NCI-H1417 (cell line): ENCODE measurements at places on chromosomes 5 and 9.

GRCh38 chr5:178145965-178146820 is 7.5 kb downstream of the NHP2 start:
- DNase-seq, result peak; percentile 66

- no peak for DNase-seq
These were observed 62.0 kb upstream of the RNU6ATAC start for GRCh38 chr9:134226221-134226930.

- DNase-seq, result no peak
These were observed 38.9 kb downstream of the PTTG1 start for GRCh38 chr5:160460377-160461049.

- peak; percentile 83 for DNase-seq
These were observed 221.4 kb downstream of the CFAP90 start for GRCh38 chr5:7629561-7629960.

- DNase-seq, result peak; percentile 62
These were observed 7.0 kb upstream of the UGT3A2 start for GRCh38 chr5:36073595-36074216.

DNA sequence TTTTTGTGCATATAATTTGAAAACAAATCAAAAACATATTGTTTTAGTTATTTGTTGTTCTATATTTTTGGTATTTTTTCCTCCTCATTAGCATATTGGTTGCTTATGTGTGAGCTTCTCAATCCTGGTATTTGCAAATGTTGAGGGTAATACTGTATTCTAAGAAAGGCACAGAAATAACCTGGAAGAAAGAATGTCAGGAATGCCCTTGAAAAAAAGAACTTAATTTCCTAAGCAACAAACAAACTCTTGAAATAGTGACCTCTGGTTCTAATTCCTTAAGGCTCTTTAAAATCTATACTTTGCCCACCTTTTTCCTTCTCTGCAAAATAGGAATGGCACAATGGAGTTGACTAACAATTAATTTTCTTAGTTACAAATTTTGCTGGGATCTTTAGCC is 117.5 kb downstream of the HMHB1 start:
- DNase-seq, result no peak

DNA sequence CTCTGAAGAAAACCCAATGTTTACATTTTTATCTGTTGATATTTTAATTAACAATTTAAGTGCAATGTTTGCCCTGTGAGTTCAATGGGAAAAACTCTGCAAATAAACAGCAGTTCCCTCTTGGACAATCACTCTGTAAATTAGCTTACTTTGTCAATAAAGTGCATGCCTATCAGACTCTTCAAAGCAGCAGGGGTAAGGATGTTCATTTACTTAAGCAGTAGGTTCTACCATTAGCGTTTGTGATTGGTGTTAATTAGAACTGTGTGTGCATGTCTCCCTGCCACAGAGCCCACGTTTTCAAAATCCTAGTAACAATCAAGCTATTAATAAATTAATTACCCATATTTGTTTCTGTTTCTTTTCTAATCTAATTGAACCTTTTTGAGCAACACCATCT is 1921.6 kb upstream of the WWC1 start:
- DNase-seq, result peak; percentile 62

DNA sequence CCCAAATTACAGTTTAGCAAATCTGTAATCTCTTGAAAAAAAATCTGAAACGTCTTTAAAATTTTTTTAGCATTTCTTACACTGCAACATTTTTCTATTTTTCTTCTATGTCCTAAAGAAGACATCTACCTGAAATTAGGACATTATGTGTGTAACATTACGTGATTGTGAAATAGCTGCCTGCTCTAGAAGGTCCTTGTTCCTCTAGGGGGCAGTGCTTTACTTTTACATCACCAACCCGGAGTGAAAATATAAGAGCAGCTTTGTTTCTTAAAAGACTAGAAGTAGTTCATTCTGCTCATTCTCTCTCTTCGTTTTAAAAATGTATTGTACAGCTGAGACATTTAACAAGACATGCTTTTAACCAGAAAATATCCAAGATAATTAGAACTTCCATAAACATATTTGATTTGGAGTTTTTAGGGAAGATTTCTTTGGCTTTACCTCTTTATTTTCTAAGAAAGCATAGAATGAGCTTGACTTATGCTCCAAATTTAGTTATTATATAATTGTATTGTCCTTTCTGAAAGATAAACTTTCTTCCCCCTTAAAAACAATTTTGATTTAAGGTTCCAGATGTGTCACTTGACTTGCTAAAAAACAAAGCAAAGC is 48.1 kb upstream of the RIOK2 start:
- peak; percentile 25 for DNase-seq

GRCh38 chr5:110716247-110717245 is 9.9 kb downstream of the TMEM232 start:
- peak; percentile 1 for DNase-seq

GRCh38 chr5:124876983-124877382 is 130.5 kb upstream of the ZNF608 start:
- DNase-seq, result no peak

GRCh38 chr9:90024409-90024808 is 419.6 kb downstream of the GADD45G start:
- no peak for DNase-seq
